CD4-positive, alpha-beta T cell treated with Interleukin-21 for 1 hour (primary cell): ENCODE measurements at places on chromosomes 5 and 9.

DNA sequence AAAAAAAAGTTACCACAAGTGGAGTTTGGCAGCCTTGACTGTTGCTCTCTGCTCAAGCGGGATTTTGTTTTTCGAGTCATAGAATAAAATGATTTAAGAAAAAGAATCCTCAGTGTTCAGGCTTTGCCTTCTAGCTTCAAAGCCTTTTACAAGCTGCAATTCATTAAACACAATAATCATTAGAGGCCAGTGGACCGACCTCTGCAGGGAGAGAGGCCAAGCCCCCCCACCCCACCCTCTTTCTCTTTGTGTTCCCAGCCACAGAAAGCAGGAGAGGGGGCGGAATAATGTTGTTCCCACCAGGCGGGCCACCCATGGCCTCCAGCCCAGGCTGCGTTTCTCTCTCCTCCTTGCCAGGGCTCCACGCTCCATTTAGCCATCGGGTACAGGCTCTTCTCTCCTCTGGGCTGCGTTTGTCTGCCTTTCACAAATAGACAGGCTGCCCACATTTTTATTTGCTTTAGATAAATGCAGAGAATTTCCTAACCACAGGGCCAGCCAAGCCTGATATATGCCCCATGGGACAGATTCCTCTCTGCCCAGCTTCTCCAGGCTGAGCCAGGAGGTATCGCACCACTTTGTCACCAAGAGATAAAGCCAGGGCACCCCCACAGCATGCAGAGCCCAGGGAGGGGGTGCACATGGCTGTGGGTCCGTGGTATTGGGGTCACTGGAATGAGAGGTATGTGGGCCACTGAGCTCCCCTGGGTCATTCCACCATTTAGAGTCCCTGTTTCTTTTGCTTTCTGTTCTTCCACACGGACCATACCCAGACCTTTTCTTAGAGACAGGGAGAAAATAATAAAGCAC, 318.8 kb downstream of the PIK3R1 start:
- no peak for DNase-seq

DNA sequence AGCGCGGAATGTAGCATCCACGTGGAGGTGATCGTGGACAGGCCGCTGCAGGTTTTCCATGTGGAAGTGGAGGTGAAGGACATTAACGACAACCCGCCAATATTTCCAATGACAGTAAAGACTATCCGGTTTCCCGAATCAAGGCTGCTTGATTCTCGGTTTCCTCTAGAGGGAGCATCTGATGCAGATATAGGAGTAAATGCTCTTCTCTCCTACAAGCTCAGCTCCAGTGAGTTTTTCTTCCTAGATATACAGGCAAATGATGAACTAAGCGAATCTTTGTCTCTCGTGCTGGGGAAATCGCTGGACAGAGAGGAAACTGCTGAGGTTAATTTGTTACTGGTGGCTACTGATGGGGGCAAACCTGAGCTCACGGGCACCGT, 598 bp downstream of the PCDHA2 start:
- no peak for DNase-seq

GRCh38 chr5:64489857-64490256, 16.0 kb upstream of the RGS7BP start:
- no peak for DNase-seq

- DNase-seq, result no peak
Measured at GRCh38 chr5:111618623-111619271, 106.4 kb upstream of the STARD4 start.

DNA sequence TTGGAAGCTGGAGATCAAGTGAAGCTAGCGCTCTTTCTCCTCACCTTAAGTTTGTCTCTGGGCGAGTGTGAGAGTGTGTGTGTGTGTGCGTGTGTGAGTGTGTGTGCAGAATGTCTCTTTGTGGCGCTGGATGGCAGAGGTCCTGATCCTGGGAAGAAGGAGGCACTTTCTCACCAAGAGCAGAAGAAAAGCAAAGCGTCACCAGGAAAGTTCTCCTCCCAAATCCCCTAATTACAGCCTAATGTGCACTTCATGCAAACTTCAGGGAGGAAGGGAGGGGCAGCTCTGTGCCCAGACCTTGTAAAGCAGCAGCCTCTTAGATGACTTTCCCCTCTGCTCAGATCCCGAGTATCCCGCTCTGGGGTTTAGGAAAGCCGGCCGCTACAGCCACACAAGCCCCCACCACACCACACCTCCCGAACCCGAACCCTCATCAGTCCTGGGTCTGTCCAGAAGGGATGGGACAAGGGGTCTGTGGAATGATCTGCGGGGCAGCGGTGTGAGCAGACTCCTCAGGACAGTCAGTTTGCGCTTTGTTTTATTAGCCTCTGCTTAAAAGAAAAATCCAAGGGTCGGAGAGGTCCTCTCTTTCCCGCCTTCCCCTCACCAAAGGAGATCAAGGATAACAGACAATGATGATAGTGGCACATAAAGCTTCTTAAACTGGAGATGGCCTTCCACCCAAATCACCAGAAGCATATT, at the start of gene HAPLN1:
TSS of gene HAPLN1 (minus strand) at position 20 of the 702 bp plus-strand sequence. CDS start 47,332 bp downstream, outside the sequence.
- no peak for DNase-seq

- DNase-seq, result peak; percentile 19
Measured at GRCh38 chr9:72524820-72525540, 3.6 kb downstream of the TMC1 start.

DNA sequence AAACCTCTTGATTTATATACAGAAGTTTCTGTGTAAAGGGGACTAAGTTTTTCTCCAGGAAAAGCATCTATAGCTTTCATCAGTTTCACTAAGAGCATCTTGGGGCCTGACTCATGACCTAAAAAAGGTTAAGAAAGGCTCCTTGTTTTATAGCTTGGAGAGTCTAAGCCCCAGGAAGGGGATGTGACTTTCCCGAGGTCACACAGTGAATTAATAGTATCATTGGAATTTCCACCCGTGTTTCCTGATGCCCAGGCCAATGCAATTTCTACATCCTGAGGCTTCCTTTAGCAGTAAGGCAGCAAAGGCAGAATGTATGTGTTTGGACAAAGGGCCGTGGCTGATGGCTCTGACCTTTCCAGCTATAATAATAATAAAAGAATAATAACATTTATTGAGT, 8.6 kb downstream of the MORN5 start:
- no peak for DNase-seq

- no peak for DNase-seq
Measured at GRCh38 chr5:68343421-68343826, 127.9 kb downstream of the PIK3R1 start.

DNA sequence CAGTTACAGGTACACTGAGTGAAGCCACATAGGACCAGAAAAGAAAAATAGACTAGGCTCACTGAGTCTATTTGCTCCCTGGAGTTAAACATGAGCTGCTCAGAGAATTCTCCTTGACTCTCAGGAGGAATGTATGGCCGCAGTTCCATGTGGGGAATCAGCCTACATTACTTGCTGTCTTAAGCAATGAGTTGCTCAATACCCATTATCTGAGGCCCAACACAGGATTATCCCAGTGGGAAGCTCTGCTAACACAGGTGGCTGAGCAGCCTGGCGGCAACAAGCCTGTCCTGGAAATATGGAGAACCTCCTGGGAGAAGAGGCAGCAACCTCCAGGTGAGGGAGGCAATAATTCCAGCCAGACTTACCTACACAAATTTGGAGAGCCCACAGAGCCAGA, 177.5 kb upstream of the NREP start:
- no peak for DNase-seq

DNA sequence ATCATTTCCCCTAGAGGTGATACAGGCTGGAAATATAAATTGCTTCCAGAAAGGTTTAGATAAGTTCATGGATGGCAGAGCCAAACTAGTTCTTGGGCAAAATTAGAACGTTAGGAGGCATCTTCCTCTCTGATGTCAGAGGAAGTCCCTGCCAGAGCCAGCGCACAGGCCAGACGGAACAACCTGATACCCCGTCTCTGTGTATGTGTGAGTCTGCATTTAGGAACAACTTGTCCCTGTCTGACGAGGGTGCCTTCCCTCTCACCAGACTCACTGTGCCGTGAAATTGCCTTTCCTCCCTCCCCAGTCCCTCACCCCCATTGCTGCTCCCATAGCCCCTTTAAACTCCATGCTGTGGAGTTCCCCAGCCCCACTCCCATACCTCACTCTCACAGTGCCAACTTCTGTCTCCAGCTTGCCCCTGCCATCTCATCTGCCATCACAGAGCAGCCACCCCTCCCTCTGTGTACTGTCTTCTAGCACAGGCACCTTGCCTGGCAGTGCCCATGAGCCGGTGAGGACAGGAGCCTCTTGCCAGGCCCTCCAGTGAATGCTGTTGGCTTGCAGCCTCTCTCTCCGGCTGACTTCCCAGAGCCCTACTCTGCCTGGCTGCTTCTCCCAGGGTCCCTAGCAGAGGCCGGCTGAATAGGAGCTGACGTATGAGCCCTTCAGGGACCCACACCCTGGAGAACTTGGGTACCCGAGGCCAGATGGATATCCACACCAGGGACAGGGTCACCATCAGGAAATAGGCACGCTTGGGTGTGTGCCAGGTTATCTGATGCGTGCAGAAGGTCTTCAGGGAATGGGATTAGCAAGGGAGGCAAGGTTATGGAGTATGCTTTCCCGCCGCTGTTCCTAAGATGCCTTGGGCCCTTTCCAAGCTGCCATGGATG, 26.7 kb downstream of the UNC5A start:
- DNase-seq, result no peak

GRCh38 chr9:95820074-95820473, 55.4 kb upstream of the ERCC6L2 start:
- no peak for DNase-seq

DNA sequence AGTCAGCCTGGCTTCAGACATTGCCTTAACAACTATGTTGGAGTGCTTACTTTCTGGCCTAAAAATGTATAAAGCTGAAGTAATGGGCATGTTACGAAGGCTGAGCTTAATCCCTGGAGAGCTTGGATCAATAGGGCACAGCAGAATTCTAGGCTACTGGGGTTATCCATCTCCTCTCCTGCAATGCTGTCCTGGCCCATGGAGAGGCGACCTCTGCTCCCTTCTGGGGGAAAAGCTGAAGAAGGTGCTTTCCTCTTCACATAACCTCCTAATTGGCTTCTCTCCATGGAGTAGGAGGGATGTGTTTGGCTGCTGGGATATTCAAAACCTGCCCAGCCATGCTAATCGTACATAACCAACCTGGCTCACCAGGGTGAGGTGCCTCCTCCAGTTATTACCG, 403.5 kb downstream of the DMRT2 start:
- DNase-seq, result no peak

- no peak for DNase-seq
Measured at GRCh38 chr9:127319366-127320114, 55.0 kb downstream of the GARNL3 start.

DNA sequence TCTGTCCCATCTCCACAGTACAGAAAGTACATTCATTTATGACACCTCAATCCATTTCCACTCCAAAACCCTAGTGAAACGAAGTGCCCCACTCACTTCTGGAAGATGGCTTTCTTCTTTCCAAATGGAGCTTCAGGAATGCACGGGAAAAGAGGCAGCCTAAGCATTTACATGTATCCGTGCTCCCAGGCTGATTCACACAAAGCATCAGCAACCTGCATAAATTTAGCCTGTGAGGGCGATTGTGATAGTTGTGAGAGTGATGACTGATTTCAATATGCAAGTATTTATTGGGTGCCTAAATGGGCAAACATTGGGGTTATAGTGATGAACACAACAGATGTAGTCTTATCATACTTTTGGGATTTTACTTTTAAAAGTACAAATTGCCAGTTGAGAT, 86.6 kb downstream of the PLPPR1 start:
- DNase-seq, result no peak

DNA sequence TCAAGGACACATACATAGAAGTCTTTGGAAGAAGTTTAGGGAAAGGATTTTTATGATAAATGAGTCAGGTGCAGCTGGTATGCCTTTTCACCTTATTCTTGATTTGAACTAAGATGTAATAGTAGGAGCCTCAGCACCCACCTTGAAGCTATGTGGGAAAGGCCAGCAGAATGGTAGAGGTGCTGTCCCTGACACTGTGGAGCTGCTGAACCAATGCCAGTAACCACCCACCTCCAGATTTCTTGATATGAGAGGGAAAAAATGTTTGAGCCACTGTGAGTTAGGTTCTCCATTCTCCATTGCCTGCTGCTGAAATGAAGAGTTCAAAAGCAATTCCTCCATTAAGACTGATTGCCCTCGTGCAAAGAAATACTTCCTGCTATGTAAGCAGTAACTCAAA, 12.2 kb upstream of the HMGCR start:
- DNase-seq, result no peak

- DNase-seq, result peak; percentile 19
Measured at GRCh38 chr5:159805021-159805420, 111.3 kb upstream of the ADRA1B start.

- DNase-seq, result no peak
Measured at GRCh38 chr5:58135571-58136335, 324.1 kb downstream of the PLK2 start.

- no peak for DNase-seq
Measured at GRCh38 chr9:120982836-120983235, 56.2 kb upstream of the TRAF1 start.

DNA sequence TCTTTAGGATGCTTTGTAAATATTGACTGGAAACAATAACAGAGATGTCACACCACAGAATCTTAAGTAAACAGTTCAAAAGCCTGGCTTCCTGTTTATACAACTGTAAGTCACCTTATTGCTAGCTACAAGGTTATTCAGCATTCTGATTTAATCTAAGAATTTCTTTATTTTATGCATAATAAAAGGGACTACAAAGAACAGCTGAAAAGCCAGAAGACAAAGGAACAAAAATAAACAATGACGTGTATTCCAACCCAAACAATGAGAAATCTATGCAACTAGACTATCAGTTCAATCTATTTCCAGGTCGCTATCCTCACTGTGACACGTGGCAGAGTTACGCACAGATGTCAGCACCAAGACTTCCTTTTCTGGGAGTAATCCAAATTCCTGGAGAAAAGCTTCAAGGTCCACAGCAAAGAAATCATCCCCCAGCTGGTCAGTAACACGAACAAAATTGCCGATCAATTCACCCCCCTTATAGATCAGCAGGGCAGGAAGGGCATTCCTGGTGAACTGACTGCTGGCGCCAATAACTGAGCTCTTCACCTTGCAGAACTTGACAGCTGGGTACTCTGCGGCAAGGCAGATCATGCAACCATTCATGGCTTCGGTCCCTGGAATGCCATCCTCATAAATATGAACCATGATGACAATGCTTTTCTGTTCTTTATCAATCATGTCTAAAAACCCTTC, 8.4 kb downstream of the PDCL start:
- no peak for DNase-seq
